Stimulated activated CD8-positive, alpha-beta memory T cell treated with anti-CD3 and anti-CD28 coated beads, Interleukin-2, amount 100 ng/mL, for 48 hours (primary cell): ENCODE measurements at places on chromosomes 5 and 9.

- no peak for DNase-seq
These were observed 116.2 kb downstream of the WNK2 start for GRCh38 chr9:93300175-93300572.

DNA sequence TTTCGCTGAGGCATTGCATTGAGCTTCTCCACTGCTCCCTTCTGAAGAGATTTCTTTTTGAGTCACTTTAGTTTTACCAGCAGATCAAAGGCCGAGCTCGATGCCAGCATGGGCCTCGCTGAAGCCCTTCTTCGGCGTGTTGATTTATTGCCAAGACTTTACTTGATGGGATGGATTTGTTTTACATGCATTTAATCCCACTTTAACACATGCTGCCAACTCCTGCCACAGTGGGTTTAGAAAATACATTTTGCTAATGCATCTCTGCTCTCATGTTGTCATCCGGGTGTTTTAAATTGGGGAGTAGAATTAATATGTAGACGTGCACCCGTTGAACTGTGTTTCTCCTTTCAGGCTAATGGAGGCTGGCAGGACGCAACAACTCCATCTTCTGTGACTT is 218.3 kb downstream of the PBX3 start:
- no peak for DNase-seq

GRCh38 chr5:130488252-130488651 is 584.0 kb downstream of the CHSY3 start:
- DNase-seq: no peak

GRCh38 chr5:76571559-76571958 is 51.6 kb downstream of the F2RL2 start:
- no peak for DNase-seq

GRCh38 chr5:31463351-31463750 is 68.5 kb downstream of the DROSHA start:
- no peak for DNase-seq

DNA sequence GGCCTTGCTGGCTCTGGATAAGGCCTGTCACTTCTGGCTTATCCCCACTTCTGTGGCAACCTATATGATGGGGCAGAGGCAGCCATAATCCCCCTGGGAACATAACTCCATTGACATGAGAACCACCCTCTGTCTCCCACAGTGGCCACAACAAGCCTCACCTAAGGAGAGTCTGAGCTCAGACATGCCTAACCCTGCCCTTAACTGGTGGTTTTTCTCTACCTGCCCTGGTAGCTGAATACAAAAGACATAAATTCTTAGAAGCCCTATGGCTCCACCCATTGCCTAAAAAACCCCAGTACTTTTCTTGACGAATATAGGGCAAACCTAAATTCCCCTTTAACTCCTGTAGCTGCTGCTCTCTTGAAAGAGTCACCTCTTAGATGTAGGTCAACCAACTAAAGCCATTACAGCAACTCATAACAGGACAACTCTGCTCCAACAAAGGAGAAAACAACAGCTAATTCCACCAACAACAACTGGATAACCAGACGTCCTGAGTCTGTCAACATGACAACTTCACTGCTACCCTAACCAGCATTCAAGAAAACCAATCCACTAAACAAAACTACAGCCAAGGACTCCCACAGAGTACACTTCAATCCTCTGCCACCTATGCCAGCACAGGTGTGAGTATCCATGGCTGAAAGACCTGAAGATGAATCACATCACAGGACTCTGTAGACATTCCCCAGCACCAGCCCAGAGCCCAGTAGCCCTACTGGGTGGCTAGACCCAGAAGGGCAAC is 427.7 kb downstream of the PRELID2 start:
- DNase-seq: no peak

DNA sequence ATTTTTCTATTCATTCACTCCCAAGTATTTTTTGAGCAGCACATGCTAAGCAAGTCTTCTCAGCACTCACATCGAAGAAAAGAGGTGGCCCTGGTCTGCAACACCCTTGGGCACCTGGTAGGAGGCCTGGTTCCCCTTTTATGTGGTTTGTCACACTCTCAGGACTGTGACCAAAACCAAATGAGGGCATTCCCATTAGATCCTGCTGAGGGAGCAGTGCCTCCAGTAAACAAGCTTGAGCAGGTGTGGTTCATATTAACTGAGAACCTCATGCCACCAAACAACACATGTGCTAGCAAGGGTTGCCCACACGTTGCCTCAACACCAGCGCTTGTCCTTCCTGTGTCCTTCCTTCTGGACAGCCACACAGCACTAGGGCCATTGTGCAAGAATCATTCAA is 26.9 kb upstream of the SYK start:
- no peak for DNase-seq
